ENCODE measurements at places on chromosomes 3 and 15.

DNA sequence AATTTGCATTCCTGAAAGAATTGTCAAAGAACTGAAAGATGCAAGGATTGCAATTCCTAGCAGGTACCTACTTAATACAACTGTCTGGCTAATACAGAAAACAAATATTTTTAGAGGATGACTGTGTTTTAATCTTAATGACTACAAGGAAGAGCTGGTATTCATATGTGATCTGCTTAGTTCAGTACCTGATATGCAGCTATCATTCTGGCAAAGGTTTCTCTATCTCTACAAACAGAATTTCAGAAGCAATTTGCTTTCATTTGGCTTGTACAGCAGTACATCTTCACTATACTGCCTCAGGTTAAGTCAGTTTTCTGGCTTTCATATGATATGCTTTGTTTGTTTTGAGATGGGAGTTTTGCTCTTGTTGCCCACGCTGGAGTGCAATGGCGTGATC is 51.3 kb downstream of the TBL1XR1 start:
- no peak for DNase-seq

DNA sequence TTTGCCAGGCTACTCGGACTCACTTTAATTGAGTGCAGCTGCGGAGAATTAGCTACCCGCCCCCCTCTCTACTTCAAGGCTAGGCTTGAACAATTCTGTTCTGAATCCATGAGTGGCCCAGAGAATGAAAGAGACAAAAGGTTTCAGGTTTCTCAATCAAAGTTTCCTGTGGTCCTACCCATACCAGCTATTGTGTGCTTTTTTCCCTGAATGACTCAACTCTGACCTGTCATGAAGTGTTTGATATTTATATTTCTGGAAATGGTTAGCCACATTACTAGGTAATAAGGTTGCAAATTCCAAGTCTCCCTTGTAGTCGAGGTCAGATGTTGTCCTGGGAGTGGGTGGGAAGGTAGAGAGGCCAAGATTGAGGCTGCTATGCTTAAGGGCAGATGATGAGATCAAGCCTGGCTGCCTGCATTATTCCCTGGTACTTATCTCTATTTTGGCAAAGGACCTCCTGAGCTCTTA is 392.7 kb upstream of the TBL1XR1 start:
- no peak for DNase-seq

GRCh38 chr15:65927545-65927944 is 58.3 kb downstream of the RAB11A start:
- DNase-seq, result no peak

DNA sequence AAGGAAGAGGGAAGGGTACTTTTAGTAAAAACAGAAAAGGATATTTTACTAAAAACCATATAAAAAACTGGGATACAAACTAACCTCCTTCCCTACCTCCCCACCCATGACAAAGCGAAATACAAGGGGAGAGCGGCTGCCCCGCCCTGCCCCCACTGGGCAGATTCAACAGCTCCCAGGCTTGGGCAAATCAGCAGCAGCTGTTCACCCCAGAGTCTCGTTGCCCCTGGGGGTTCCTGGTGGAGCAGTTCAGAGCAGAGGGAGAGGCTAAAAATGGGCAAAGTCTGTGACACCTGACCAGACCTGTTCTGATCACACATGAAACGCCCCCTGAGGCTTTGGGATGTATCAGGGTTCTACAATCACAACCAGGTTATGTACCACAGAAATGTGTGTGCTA is 2.5 kb upstream of the ETFA start:
- no peak for DNase-seq

DNA sequence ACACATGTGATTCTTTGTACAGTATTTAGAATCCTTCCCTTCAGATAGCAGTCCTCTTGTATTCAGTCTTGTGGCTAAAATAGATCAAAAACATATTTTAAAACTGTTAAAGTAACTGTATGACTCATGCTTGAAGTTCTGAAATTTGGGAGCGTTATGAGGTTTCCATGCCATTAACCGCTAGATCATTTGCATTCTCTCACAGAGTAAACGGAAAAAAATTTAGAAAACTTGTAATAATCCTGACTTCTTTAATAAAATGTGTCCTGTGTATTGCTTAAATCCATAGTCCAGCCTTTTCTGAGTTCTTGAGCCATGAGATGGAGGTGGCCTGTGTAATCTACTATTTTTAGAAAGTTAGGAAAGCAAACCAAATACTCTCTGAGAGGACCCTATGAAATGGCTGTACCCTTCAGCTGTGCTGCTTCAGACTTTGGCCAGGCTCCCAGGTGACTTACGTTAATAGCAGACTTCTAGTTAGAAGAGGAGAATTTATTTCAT is 33.8 kb downstream of the MBNL1 start:
- DNase-seq, result no peak

GRCh38 chr3:64773137-64773536 is 85.3 kb upstream of the ADAMTS9 start:
- no peak for DNase-seq

DNA sequence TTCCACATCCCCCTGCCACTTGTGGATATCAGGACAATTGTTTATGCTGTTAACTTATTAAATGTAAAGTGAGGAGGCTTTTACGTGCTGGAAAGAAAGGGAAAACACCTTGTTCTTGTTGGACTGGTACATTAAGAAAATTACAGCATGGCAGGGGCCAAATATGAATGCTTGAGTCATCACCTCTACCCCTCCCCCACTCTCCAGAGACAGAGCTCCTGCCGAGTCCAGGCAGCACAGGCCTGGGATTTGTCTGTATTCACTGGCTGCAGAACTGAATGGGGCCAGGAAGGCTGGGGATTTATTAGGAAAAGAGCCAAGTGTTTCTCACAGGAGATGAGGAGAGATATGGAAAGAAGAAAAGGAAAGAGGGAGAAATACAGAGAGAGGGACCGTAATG is 308.9 kb downstream of the EPHB1 start:
- DNase-seq, result no peak

DNA sequence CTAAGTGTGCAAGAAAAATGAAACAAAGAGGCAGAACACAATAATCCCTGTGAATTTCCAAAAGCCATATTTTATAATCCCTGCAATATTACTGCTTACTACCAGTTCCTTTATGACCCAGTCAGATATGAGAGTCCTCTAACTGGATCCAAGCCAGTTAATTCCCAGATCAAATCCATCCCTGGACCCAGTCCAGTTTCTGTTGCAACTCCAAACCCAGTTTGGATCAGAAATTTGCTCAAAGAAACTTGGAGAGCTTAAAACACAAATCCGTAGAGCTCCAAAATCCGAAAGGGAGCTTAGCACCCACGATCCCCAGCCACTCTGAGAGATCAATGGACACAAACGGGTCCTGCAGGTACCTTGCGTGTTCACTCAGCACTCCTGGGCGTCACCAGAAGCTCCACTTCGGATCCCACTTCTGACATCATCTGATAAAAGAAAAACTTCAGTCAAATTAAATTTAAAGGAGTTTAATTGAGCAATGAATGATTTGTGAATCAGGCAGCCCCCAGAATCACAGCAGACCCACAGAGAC is 32.6 kb upstream of the THUMPD3 start:
- no peak for DNase-seq

GRCh38 chr3:71104121-71104541 is 479.4 kb downstream of the FOXP1 start:
- DNase-seq, result no peak

- no peak for DNase-seq
Observed at GRCh38 chr3:15079091-15079490, 14.0 kb upstream of the MRPS25 start.

- DNase-seq, result no peak
Observed at GRCh38 chr3:14780927-14781507, 37.7 kb upstream of the FGD5 start.

DNA sequence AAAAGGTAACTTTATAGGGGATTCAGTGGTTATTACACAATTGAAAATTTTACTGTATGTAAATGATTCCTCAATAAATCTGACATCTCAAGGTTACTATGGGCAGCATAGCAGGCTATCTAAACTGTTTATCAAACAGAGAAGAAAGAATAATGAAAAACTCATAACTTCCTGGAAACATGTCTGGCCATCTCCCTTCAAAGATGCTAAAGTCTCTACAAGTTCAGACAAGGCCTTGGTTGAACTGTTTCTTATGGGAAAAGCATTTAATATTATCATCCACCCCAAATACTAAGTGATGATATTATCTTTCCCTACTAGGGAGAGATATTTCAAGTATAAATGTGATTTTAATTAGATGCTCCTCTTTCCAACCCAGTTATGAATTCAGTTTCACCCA is 114.9 kb downstream of the ARRDC4 start:
- no peak for DNase-seq

GRCh38 chr3:71185733-71186455 is 397.6 kb downstream of the FOXP1 start:
- DNase-seq, result no peak

- DNase-seq, result no peak
Observed at GRCh38 chr15:52714968-52715367, 35.8 kb upstream of the ATOSA start.

GRCh38 chr15:60937278-60937677 is 291.8 kb downstream of the RORA start:
- no peak for DNase-seq

- no peak for DNase-seq
Observed at GRCh38 chr3:7062714-7063113, 201.8 kb downstream of the GRM7 start.

- DNase-seq, result no peak
Observed at GRCh38 chr3:164250923-164251322, 827.4 kb downstream of the SI start.

DNA sequence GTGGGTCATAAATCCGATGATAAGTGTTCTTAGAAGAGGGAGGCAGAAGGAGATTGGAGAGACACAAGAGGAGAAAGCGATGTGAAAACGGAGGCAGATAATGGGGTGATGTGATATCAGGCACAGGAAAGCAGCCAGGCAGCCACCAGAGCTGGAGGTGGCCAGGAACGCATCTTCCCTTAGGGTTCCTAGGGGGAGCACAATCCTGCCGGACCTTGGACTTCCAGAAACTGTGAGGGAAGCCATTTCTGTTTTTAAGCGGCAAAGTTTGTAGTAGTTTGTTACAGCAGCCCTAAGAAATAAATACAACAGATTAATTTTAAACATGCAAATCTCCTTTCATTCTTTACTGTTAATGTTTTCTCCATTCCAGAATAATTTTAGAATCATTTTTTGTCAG is 259.9 kb upstream of the TMC3 start:
- DNase-seq, result no peak

DNA sequence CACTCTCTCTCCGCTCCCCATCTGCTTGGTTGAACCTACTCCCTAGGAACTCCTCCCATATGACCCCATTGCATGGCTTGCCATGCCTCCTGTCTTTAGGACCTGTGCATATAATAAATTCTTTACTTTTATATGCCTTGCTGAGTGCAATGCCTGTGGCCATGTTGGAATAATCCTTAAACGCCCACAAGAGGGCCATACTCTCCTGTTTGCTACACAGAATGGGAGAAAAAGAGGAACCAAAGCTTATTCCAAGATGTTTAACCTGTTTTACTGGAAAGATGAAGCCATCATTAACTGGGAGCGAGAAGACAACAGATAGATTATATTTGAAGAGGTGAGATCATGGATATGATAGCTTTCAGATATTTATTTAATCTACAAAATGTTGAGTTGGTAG is 1097.8 kb downstream of the NAALADL2 start:
- no peak for DNase-seq

DNA sequence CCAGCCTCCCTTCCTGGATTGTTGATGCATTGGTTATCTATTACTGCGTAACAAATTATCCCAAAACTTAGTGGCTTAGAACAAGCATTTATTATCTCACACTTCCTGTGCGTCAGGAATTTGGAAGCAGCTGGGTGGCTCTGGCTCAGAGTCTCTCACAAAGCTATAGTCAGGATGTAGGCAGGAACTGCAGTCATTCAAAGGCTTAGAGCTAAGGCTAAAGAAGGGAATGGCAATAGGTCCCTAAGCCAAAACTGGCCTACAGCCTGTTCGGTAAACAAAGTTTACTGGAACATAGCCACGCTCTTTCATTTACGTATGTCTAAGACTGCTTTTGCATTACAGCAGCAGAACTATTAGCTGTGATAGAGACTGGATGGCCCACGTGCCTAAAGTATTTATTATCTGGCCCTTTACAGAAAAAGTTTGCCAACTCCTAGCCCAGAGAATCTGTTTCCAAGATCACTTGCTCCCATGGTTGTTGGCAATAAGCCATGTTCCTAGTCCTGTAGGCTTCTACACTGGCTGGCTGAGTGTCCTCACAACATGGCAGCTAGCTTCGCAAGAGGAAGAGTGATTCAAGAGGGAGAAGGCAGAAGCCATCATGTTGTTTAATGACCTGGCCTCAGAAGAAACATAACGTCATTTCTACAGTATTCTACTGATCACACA is 132.4 kb downstream of the SNRK start:
- no peak for DNase-seq

All from head of caudate nucleus (tissue), 42 donors.